ENCODE measurements at places on chromosomes 2 and 18. TPM values are rescaled to one million over a fixed set of nuclear protein-coding genes. Genes with fewer than 3 reads are reported as not detected.
A peak's percentile ranks its signal among the peaks of the same experiment; 100 is the strongest.

Gene NCKAP1
- total RNA-seq = 11.7 TPM

DNA sequence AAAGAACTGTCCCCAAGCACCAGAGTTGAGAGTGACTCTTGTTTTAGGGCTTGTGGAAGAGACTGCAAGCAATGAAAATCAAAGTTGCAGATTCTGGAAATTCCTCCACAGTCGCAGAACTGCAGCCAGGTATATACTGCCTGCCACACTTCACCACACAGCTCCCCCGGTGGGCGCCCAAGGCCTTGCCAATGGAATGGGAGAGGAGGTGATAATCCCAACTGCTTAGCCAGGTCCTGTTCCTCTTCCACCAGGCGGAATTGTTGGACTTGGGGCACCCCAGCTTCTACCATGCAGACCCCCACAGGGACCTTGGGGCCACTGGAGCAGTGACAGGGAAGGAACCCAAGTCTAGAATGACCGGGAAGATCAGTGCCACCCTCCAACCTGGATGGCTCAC, 4.8 kb upstream of the PDIA6 start:
- DNase-seq = peak; percentile 45

- no peak for DNase-seq
Measured at GRCh38 chr2:100606332-100606725, 43.5 kb downstream of the PDCL3 start.

GRCh38 chr2:181313845-181314244, 143.3 kb upstream of the ITGA4 start:
- no peak for DNase-seq

GRCh38 chr18:21272016-21272579, 30.1 kb downstream of the GREB1L start:
- DNase-seq = no peak

DNA sequence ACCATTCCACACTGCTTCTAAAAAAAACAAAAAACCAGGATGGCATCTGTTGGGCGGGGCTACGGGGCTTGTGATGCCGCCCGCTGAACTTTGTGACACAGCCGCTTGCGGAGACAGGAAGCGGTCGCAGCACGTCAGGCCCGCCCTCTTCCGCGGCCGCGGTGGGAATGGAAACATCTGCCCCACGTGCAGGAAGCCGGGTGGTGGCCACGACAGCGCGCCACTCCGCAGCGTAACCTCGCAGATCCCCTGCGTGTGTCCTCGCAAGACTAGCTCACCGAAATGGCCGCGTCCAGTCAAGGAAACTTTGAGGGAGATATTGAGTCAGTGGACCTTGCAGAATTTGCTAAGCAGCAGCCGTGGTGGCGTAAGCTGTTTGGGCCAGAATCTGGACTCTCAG, 168.5 kb downstream of the SUCLG1 start:
- DNase-seq = no peak

Gene REEP1
- total RNA-seq = 0.30 TPM

DNA sequence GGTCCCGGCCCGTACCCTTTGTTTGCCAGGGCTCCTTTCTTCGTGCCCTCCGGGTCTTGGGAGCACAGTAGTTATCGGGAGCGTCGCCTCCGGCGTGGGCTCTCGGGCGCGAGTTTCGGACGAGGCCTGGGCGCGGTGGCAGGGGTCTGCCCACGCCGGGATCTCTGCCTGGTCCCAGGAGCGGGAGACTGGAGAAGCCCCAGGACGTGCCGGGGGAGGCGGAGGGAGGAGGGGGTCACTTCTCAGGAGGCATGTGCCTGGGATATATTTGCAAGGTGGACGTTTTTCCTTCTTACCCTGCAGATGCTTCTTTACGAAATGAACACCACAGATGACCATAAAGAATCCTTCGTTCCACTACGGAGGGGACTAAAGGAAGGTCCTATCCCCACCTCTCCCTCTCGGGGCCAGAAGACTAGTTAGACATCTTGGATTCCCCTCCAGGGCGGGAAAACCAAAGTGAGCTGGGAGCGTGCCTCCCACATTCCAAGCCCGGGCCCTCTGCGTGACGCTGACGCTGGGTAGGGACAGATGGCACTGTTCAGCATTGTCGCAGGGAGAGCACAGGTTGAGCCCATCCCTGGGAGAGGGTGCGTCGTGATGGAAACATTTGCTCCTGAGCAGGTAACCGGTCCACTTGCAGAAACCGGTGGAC, 483 bp upstream of the FHL2 start:
- DNase-seq = no peak

DNA sequence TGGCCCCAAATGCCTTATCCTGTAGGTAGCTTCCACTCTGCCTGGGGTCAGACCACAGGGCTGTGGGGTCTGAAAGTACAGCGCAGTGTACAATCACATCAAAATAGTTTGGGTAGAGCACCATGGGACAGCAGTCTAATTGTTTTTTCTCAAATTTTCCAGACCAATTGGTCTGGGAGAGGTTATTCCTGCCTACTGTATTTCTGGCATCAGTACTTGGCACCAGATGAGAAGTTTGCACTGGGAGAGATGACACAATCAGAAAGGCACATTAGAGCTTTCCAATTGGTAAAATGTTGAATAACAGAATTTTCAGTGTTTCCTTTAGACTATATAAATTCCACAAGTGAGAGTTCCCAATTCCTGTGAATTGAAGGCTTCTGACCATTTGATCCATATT, 30.9 kb upstream of the LRRTM1 start:
- DNase-seq = no peak

DNA sequence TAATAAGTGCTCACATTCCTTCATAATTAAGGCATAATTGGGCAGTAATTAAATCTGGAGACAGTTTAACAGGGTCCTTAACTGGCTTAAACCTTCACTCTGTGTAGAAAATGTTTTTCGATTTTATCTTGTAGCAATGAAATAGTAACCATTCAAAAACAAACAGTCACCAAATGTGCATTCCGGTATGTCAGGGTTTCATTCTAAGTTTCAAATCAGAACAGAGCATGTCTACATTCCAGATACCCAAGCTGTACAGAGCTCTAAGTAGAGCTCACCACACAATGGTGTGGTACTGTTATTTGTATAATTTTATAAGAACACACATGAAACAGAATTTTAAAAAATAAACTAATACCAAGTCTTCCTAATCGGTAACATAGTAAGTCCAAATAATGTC, 52.6 kb downstream of the SMAD2 start:
- no peak for DNase-seq

Gene CIB4
- not detected for total RNA-seq

DNA sequence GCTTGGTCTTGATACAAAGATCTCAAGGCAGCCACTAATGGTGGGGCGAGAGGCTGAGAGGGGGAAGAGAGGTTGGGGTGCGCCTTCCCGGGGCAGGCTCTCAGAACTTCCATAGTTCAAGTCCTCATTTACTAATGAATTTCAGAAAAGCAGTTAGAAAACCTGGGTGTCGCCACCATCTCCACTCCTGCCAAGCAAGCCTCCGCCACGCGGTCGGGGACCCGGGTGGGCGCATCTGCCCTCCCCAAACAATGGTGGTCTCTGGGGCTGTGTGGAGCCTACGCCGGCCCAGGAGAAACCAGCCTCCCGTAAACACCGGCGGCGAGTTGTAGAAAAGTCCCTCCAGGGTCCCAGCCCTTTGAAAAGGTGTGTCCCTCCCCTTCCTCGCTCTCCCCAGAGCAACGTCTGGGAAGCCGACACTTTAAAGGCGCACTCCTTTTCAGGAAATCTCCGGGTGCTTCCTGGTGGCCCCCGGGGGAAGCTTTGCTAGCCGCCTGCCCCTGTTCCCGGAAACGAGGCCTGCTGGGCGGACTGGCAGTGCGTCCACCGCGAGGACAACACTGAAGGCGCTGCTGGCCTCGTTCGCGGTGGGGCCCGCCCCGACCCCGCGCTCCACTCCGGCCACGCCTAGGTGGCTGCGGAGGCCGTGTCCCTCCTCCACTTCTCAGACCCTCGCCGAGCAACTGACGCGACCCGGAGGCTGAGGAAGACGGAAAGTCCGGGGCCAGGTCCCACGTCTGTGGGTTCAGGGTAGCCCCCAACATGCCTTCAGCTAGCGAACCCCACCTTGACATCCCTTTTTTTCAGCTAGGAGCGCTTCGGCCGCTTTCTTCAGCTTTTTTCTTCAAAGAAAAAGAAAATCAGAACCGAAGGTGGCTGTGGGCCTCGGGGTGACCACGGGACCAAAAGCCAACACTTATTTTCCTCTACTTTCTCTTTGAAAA, 16.8 kb downstream of the EVX2 start:
- DNase-seq = no peak

DNA sequence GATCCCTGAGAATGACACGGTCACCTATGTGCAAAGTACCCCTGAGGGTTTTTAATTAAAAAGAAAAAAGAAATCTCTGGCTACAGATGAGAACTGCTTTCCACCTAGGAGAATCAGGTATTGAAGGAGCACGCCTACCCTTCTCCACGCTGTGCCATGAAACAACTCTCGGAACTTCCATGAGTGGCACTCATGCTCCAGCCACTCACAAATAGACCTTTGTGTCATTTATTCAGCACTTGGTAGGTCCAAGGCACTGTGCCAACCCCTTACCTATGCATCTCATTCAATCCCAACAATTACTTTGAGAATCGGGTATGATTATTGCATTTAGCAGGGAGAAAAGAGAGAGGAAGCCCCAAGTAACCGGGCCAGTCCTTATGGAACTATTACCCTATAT, 44.9 kb upstream of the TTC39C start:
- DNase-seq = no peak

DNA sequence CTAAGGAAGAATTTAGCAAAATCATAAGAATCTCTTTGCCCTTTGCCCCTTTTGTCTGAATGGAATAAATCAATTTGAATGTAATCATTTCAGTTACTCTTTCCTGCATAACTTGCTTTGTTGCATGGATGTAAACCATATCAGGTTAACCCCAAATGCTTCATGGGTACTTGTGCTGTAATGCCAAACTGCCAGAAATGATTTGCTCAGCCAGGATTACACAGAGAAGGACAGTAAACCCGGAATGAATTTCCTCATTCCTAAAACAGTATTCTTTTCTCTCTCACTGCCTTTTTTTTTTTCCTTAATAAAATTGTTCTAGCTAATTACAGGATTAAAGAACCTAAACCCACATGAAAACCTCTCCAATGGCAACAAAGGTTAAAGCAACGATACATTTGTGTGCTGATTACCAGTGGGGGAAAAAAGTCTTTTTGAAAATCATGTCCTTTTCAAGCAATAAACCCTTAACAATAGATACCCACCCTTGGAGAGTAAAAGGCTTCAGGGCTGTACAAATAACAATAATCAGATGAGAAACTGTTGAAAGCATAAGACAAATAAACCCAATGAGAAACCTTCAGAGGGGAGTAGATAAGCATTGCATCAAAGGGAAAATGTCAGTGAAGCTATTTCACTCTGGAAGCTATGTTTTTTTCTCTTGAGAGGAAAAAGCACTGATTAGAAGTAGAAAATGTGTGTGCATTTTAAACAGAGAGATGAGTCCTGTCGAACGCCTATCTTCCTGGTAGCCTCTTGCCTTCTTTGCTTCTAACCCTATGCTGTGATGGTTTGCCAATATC, 275.3 kb downstream of the CDH2 start:
- DNase-seq = no peak

DNA sequence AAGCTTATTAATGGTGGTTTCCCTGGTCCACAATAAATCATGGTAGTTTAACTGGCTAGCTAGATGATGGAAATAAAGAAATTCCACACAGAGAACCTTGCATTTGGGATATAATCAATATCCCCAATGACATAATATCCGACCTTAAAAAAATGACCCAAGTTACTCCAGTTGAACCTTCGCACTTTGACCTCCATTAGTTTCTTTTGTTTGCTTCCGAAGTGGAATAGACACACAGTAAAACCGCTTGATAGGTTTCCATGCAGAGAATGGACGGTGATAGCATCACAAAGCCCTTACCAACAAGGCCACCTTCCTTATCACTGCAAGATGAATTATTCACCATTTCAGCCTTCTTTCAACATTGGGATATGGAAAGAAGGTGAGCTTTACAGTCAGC, 1966.1 kb upstream of the CELF4 start:
- DNase-seq = no peak

GRCh38 chr18:35953688-35954087, 18.8 kb upstream of the RMP24 start:
- no peak for DNase-seq

- no peak for DNase-seq
Measured at GRCh38 chr2:84980263-84980983, 9.5 kb downstream of the KCMF1 start.

GRCh38 chr2:8132351-8132831, 549.5 kb upstream of the ID2 start:
- DNase-seq = no peak

GRCh38 chr2:18514526-18515461, 45.7 kb downstream of the RDH14 start:
- no peak for DNase-seq

Gene ANKRD36
- total RNA-seq = 24.5 TPM

Gene LDLRAD4
- total RNA-seq = 32.2 TPM

- DNase-seq = no peak
Measured at GRCh38 chr2:215567504-215567903, 131.6 kb upstream of the FN1 start.

Gene CSRNP3
- not detected for total RNA-seq

DNA sequence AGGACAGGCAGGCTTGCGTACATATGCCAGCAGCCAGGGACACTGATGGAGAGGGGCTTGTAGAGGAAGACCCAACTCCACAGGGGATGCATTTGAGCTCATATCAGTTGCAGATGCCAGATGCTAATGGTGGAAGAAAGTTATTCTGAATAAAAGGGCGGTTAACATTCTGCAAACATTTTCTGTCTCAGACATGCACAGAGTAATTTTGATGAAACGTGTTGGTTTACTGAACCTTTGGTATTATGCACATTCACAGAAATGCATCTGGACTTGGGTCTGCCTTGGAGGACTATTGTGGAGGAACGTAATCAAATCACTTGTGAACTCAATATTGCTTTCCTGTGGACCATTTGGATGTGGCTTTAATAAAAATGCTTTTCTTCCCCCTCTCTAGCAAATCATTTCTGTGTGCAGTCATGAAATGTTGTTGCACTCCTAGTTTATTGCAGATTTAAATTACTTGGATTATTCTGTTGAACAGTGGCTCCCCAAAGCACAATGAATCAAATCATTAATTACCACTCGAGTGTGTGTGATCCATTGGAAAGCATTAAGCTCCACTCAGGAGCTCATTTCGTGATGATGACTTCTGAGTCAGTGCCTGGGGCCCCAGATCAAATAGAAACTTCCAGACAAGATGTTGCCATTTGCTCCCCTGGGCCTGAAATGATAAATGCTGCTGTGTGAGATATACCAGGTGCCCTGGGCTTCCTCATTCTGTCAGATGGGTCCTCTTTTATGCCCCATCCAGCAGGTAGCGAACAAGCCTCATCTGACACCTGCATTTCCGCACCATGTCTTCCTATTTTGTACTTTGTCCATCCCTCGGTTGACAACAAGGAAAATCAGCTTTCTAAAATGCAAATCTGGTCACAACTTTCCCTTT, 697.0 kb upstream of the HS6ST1 start:
- no peak for DNase-seq

Gene CREG2
- not detected for total RNA-seq

- no peak for DNase-seq
Measured at GRCh38 chr2:98043101-98043500, 43.9 kb upstream of the VWA3B start.

Gene DSG1
- total RNA-seq = not detected

GRCh38 chr2:32798829-32799228, 147.9 kb upstream of the LTBP1 start:
- DNase-seq = no peak

- no peak for DNase-seq
Measured at GRCh38 chr2:19573784-19574183, 215.4 kb upstream of the OSR1 start.

GRCh38 chr2:99881901-99882591, 260.3 kb downstream of the AFF3 start:
- DNase-seq = no peak

- DNase-seq = no peak
Measured at GRCh38 chr2:235191978-235192377, 240.2 kb downstream of the SH3BP4 start.

GRCh38 chr2:119488245-119489214, 35.8 kb downstream of the SCTR start:
- no peak for DNase-seq
